ENCODE measurements at places on chromosomes 6 and 20. TPM values are rescaled to one million over a fixed set of nuclear protein-coding genes. Genes with fewer than 3 reads are reported as not detected.
A peak's percentile ranks its signal among the peaks of the same experiment; 100 is the strongest.

Gene TULP1
- not detected for total RNA-seq

Gene MUC21
- total RNA-seq, result 219 TPM

Gene GCM1
- 0.08 TPM for total RNA-seq

- no peak for DNase-seq
These were observed 57.8 kb upstream of the EDN1 start for GRCh38 chr6:12232339-12232738.

DNA sequence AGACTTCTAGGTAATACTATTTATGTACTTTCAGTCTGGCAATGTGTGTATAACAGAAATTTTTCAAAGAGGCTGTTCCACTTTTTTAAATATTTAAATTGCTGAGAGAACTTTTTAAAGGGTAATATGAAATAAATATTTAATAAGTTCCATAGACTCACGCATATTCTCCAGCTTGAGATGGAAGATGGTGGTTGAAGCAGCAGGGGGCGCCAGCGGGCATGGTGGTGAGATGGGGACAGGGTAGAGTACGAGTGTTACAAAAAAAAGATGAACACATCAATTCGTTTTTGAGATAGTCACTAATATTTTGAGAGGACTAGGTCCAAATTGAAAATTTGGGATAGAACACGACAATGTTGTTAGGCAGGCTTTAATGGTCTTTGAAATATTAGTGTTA, 68.4 kb downstream of the RSPO3 start:
- peak; percentile 4 for DNase-seq

DNA sequence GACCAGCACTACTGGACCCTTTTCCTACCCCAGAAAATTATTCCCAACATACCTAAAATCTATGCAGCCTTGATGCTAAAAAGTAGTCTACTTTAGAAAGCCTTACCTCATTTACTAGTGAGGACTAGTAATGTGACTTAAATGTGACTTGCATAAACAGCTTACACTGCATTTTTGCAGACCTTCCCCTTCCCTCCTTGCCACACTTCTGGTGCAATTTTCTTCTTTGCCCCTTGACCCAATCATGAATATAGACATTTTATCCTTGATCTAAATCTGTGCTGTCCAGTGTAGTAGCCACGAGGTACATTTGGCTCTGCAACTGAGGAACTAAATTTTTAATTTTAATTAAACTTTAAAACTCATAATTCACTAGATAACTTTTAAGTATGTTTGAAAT, 7.0 kb upstream of the ZKSCAN8 start:
- no peak for DNase-seq

DNA sequence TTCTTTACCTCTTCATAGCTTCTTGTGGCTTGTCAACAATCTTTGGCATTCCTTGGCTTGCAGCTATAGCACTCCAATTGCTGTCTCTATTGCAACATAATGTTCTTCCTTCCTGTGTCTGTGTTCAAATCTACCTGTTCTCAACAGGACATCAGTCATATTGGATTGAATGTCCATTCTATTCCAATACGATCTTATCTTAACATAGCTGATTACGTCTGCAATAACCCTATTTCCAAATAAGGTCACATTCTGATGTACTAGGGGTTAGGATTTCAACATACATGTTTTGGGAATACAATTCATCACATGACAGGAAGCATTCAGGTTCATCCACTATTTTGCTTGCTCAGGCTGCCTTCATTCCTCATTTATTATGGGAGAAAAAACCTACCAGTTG, 684.4 kb upstream of the CITED2 start:
- DNase-seq, result no peak

- DNase-seq, result no peak
These were observed 29.3 kb downstream of the SRC start for GRCh38 chr20:37375227-37375626.

DNA sequence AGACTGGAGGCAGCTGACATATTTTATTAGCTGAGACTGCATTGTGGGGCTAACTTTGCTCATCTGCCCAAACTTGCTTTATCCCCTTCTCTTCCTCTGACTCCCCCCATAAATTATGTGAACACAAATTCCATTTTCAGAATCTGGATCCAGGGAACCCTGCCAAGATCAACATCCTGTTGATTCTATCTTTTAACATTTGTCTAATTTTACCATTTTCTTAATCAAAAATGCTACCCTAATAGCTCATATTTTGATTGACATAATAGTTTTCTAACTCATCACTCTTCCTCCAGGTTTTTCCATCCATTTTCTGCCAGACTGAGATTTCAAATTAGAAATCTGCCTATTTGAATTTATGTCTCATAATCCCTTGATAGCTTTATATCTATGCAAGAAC, 184.7 kb upstream of the PRSS16 start:
- DNase-seq, result no peak

DNA sequence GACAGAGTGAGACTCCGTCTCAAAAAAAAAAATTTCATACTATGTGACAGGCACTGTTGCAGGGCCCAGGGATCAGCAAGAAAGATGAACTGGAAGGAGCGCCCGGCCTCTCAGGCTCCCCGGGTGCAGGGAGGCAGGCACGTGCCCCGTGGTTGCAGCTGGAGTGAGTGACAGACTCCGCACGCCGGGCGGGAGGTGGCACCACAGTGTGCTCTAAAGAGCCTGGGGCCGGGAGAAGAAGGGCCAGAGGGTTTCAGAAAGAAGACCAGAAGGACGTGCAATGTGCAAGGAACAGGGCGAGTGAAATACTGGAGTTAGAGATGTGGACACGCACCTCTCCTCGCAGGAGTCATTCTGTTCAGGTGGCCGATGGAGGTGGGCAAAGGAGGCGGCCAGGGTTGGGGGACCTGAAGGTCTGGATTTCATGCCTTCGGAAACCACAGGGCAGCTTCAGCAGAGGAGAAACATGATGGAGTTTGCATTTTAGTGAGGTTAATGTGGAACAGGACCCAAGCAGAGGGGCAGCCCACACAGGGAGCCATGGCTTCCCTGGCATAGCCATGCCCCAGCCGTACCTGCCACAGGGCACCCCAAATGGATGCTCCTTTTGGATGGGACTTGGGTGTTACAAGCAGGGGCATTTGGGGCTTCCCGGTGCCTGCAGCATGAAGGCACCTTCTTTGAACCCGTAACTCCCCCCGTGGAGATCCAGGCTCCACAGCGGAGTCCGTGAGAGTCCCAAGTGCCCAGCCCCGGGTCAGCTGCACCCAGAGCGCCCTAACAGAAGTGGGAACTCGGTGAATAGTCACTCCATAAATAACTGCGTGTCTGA, 226.2 kb downstream of the ERMARD start:
- no peak for DNase-seq

- no peak for DNase-seq
These were observed at the start of gene GNAS for GRCh38 chr20:58852543-58853271. GNAS (plus strand) TSS chr20:58852716.

- no peak for DNase-seq
These were observed 119.1 kb upstream of the PDE10A start for GRCh38 chr6:165782134-165782533.

All from esophagus squamous epithelium (tissue), 5 donors.